ENCODE measurements at places on chromosomes 16 and 17. TPM values are rescaled to one million over a fixed set of nuclear protein-coding genes. Genes with fewer than 3 reads are reported as not detected.

Gene SSTR5
- total RNA-seq = not detected

Gene SLC5A2
- total RNA-seq = 0.33 TPM

Gene KRT39
- total RNA-seq = not detected

Gene KRTAP2-2
- not detected for total RNA-seq

- no peak for DNase-seq
These were observed 10.6 kb downstream of the MIEN1 start for GRCh38 chr17:39719563-39720355.

DNA sequence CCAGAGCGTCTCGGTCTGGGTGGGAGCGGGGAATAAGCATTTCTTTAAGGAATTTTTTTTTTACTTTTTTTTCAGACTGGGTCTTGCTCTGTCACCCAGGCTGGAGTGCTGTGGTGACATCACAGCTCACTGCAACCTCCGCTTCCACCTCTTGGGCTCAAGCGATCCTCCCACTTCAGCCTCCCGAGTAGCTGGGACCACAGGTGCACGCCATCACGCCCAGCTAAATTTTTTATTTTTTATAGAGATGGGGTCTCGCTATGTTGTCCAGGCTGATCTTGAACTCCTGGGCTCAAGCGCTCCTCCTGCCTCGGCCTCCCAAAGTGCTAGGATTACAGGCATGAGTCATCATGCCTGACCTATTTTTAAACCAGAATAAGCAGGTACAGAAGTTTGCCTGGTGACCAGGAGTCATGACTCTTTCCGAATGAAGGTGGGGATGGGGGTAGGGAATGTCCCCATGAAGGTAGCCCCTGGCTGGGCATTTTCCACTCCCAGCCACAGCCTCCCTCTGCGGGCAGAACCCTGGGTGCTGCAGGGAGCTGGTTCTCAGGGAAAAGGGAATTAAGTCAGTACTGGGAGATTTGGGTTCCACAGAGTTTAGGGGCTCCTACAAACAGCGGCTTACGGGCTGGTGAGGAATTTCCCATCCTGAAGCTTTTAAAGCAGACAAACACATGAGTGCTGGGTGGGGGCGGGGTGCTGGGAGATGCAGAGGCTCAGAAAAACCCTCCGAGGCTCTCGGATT, 48.3 kb downstream of the TBC1D16 start:
- DNase-seq = peak; percentile 51

- DNase-seq = peak; percentile 36
These were observed 197.2 kb upstream of the CHMP6 start for GRCh38 chr17:80794281-80795089.

Data from posterior vena cava (tissue), 2 donors.